ENCODE measurements at places on chromosomes 4 and X. TPM values are rescaled to one million over a fixed set of nuclear protein-coding genes. Genes with fewer than 3 reads are reported as not detected.

- no peak for DNase-seq
Observed at GRCh38 chr4:10272511-10272910, 155.9 kb upstream of the WDR1 start.

GRCh38 chr4:71974681-71975080 is 57.1 kb upstream of the NPFFR2 start:
- no peak for DNase-seq

- DNase-seq, result no peak
Observed at GRCh38 chrX:11363069-11363594, 69.9 kb downstream of the AMELX start.

Gene ADRA2C
- 3.0 TPM for total RNA-seq
